ENCODE measurements at places on chromosomes 6 and 20.

GRCh38 chr20:46979603-46980241 lies 85.1 kb downstream of the EYA2 start:
- no peak for DNase-seq

- no peak for DNase-seq
Observed at GRCh38 chr6:149050160-149050559, 267.4 kb upstream of the TAB2 start.

DNA sequence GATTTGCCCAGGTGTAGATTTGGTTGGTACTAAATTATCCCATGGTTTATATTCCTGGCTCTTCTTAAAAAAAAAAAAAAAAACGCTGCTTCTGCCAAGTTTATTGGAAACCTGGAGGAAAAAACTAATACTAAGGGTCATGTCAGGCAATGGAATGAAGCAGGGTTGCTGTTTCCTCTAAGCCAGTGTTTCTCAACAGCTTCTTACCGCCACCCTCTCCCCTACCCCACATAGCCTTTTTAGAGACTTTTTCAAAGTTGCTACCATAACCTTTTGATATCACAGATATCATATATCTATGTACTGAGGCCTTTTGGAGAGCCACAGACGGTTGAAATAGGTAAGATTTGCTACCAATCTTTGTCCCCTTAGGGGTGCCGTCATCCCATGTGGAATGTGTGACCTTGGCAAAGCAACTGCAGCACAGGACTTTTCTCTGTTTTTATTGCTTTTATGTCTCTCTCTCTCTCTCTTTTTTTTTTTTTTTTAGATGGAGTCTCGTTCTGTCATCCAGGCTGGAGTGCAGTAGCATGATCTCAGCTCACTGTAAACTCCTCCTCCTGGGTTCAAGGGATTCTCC lies 35.0 kb downstream of the SYTL3 start:
- DNase-seq, result no peak

DNA sequence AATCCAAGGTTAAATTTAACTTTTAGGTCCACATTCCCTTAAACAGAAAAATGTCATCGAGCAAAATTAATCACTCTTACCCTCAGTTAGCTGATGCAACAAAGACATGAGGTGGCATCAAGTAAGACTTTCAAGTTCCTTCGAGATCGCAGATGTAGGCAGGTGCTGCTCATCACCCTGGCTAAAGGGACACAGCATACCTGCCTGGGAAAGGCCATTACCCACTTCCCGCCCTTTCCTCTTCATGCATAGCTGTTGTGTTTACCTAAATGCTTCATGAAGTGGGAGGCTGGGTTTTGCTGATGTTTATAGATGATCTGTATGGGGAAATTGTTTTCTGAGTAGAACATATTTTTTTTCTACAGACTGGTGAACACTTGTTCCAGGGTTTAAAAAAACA lies 67.7 kb downstream of the GFRA4 start:
- no peak for DNase-seq

GRCh38 chr6:20061952-20062351 lies 150.3 kb downstream of the MBOAT1 start:
- no peak for DNase-seq

All from neural crest cell (in vitro differentiated cells).